ENCODE measurements at places on chromosomes 5 and 9.

- DNase-seq, result no peak
These were observed 217.6 kb downstream of the NFIB start for GRCh38 chr9:14096258-14096922.

DNA sequence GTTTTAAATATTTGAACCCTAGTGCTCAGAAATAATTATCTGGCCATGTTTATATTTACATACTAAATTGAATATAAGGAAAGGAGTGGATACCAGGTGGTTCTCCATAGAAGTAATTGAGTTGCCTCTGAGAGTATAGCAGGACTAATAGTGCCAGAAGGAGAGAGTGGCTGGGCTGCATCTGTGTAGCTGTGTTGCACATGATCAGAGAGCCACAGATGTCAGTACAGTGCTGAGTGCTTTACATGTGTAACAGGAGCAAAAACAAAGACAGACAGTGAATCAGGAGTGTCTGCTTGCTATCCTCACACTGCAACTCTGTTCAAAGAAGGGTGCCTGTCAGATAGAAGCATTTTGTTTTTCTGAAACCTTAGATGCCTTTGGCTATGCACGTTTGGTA is 353.9 kb upstream of the PAPPA start:
- DNase-seq, result no peak

DNA sequence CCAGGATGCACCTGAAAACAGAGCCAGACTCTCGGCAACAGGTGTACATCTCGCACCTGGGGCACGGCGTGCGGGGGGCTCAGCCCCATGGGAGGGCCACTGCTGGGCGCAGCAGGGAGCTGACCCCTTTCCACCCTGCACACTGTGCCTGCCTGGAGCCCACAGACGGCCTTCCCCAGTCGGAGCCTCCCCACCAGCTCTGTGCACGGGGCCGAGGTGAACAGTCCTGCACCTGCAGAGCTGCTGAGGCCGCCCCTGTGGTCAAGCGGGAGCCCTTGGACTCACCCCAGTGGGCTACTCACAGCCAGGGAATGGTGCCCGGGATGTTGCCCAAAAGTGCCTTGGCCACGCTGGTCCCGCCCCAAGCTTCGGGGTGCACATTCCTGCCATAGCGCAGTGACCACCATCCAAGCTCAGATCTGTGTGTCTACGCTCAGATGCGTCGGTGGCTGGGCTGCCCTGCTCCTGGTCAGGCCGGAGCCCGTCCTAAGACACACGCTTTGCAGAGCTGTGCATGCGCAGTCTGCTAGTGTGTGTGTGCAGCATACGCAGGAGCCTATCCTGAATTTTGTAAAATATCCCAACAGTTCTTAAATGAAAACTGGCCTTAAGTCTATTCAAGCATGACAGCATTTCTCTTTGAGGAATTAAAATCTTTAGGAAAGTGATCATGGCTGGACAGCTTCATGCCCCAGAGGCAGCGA is 8.4 kb upstream of the EXOC3 start:
- DNase-seq, result no peak

DNA sequence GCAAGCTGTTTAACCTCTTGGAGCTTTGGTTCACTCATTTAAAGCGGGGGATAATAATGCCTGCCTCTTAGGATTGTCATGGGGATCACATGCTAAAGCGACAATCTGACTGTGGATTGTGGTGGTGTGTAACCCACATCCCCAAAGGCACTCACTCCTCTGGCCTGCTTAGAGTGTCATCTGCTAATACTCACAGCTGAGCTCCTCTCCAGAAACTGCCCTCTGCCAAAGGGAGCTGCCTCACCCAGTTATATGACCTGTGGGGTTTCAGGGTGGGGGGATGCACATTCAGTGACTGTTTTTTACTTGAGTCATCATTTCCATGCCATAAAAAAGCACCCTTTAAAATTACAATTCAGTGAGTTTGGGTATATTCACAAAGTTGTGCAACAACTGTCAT is 110.0 kb upstream of the SPOCK1 start:
- no peak for DNase-seq

DNA sequence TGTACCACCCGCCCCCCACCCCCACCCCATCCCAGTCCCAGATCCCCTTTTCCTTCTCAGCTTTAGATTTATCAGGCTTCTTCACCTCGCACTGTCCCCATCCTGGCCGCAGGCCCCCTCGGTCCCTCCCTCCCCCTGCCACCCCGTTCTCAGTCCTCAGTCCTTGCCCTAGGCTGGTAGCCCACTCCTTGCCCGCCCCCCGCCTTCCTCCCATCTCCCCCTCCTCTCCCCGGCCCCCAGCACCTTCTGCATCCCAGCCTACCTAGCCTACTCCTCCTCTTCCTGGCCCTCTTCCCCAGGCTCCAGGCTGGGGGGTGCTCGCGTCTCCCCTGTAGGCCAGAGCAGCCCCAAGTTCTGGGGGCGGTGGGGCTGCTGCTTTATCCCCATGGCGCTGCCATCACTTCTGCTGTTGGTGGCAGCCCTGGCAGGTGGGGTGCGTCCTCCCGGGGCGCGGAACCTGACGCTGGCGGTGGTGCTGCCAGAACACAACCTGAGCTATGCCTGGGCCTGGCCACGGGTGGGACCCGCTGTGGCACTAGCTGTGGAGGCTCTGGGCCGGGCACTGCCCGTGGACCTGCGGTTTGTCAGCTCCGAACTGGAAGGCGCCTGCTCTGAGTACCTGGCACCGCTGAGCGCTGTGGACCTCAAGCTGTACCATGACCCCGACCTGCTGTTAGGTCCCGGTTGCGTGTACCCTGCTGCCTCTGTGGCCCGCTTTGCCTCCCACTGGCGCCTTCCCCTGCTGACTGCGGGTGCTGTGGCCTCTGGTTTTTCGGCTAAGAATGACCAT is 828 bp downstream of the NPR2 start:
- no peak for DNase-seq

DNA sequence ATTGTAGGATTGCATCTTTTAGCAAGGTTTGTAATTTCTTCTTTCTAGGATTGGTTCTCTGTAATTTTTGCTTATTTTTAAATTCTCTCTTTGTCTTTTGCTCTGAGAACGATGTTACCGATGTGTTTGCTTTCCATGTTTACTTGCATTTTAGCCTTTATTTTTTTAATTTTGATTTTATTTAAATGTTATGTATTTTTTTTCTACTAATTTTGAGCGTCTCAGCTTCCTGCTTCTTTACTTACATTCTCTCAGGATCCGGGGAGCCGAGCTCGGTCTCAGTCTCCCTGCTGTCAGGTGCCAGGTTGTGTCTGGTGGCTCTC is 20.9 kb downstream of the ANXA2R start:
- no peak for DNase-seq

- no peak for DNase-seq
These were observed 316.6 kb downstream of the SPOCK1 start for GRCh38 chr5:137182576-137182975.

- no peak for DNase-seq
These were observed 181.8 kb downstream of the GADD45G start for GRCh38 chr9:89786655-89787054.

- no peak for DNase-seq
These were observed 168.8 kb downstream of the DROSHA start for GRCh38 chr5:31362931-31363568.

- no peak for DNase-seq
These were observed 354.2 kb downstream of the CDH10 start for GRCh38 chr5:24290536-24290935.

- no peak for DNase-seq
These were observed 169.8 kb upstream of the KCNN2 start for GRCh38 chr5:114192108-114192507.

- DNase-seq, result no peak
These were observed 11.1 kb downstream of the ZNF608 start for GRCh38 chr5:124735169-124735858.

- DNase-seq, result no peak
These were observed 76.6 kb downstream of the HRH2 start for GRCh38 chr5:175734501-175734900.

- no peak for DNase-seq
These were observed 17.0 kb upstream of the SELENOP start for GRCh38 chr5:42828671-42829070.

GRCh38 chr9:121949364-121949763 is 143.7 kb downstream of the TTLL11 start:
- DNase-seq, result no peak

DNA sequence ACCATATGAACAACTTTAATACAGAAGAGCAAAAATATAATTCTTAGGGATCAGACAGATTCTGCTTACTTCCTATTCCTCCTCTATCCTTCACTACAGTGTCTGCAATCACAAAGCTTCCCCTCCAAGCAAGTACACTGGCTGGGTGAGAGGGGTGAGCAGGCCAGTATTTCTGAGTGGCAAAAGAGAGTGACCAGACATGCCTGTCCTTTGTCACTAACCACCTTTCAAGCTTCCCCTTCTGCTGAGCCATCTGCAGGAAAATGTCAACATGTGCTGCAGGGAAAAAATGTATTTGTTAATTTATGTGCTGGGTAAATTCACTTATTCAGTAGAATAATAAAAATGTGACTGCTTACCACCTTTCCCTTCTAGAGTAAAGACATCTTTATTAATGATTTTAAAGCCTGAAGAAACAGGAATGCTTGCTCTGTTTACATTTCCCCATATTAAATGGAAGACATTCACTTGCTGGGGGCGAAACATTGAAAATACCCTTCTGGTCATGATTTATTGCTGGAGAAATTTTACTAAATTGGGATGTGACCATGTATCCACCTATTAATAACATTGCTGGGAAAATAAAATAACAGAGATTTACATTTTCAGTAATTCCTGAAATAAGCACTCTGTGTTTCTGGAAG is 84.9 kb downstream of the SPOCK1 start:
- DNase-seq, result no peak

Data from activated T-cell treated with anti-CD3 and anti-CD28 coated beads for 4 hours (primary cell).